Esophagus squamous epithelium (tissue), 5 donors: ENCODE measurements at places on chromosomes 6 and 20.

DNA sequence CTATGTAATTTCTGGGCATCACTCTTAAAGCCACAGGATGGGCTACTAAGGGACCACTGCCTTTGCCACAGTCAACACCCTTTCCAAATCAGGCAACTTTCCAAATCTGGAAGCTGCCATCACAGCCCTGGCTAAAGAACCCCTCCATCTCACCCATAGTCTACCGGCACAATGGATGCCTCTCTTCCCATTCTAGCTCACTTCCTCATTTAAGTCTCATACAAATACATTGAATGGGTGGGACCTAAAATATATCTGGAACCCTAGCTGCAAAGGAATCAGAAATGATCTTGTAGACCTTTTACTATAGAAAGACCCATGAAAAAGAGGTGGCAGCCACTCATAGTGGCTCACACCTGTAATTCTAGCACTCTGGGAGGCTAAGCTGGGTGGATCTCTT lies 3.3 kb upstream of the TREML4 start:
- DNase-seq, result no peak

DNA sequence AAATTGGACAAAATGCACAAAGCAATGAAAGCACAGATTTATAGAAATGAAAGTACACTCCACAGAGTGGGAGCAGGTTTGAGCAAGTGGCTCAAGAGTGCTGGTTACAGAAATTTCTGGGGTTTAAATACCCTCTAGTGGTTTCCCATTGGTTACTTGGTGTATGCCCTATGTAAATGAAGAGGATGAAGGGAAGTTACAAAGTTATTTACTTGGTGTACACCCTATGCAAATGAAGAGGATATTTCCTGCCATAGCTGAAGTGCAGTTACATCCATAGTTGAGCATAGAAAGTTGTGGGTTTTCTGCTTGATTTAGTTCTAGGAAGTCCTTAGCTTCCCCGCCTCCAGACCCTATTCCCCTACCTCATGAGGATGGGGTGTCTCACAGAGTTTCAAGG lies 22.7 kb downstream of the BCAS1 start:
- DNase-seq, result no peak

DNA sequence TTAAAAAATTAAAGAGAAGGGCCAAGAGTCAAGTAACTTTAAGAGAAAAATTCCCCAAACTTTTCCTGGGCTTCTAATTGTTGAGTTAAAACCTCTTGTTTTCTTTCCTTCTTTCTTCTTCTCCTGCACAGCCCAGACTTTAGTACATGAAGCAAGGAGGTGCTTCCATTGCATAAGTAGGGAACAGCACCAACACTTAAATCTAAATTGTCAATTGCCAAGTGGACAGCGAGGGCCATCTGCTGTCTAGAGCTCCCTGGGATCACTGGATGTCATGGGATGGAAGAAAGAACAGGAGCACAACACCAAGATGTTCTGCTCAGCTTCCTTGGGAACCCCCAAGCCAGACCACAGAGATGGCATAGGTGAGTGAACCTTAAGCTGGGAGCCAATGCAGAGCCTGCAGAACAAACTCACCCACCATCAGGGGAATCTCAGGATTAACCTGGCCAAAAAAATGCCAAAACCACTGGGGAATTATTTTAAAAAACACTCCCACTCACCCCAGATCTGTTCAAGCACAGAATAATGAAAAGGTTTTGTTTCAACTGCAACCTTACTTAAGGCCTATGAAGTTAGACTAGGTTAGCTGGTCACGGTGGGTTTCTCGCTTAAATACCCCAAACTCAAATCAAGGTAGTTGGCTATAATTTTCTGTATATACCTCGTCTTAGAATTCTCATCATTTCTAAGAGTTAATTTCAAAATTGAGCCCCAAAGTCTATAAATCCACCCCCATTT lies 67.8 kb downstream of the TNFRSF21 start:
- no peak for DNase-seq

GRCh38 chr6:158801655-158802294 lies 17.4 kb downstream of the EZR start:
- no peak for DNase-seq

DNA sequence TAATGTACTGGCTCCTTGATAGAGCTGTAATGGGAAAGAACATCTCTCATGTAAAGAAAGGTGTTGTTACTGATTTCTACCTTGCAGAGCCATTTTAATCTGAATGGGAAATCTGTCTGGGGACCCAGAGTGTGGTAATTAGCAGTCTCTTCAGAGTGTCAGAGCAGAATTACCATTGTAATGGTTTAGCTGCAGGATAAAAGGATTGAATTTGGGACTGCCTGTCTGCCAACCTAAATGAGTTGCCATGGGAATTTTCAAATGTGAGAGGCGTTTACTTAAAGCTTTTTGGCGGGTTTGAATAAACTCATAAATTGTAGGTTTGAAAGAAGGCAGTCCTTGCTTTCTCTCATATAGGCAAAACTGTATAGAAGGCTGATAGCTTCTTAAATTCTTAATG lies 128.8 kb downstream of the QKI start:
- no peak for DNase-seq

GRCh38 chr20:23632711-23633573 lies 4.8 kb downstream of the CST3 start:
- DNase-seq, result no peak

DNA sequence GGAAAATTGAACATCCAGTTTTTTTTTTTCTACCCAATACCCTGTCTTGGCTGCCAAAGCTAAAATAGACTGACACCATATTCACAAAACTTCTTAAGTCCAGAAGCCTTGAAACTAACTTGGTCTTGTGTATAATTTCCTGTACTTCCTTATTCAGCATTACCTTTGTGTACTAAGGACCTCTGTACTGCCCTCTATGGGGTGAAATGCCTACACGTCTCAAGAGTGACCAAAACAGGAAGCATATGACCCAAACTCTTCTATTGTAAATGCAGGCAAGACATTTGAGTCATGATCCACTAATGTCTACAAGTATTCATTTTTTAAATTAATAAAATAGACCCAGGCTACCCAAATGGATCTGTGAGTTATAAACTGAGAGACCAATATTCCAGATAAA lies 50.4 kb downstream of the HMGCLL1 start:
- no peak for DNase-seq

DNA sequence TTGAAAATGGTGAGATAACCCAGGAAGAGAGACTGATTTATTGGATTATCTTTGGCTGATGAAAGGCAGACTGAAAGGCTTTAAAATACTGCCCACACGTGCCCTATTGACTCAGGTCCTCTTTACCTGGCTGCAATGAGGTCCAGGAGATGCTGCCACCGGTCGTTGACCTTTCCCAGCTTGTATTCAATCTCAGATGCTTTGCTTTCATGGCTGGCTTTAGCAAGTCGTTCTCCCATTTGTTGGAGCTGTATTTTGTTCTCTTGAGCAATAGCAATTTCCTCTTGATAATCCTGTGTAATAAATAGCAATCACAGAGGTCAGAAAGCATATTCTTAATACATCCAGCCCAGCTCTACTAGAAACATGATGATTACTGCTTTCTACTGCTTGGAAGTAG lies 368.8 kb downstream of the ESR1 start:
- no peak for DNase-seq

- no peak for DNase-seq
Measured at GRCh38 chr6:131430531-131430930, 142.5 kb upstream of the ARG1 start.

DNA sequence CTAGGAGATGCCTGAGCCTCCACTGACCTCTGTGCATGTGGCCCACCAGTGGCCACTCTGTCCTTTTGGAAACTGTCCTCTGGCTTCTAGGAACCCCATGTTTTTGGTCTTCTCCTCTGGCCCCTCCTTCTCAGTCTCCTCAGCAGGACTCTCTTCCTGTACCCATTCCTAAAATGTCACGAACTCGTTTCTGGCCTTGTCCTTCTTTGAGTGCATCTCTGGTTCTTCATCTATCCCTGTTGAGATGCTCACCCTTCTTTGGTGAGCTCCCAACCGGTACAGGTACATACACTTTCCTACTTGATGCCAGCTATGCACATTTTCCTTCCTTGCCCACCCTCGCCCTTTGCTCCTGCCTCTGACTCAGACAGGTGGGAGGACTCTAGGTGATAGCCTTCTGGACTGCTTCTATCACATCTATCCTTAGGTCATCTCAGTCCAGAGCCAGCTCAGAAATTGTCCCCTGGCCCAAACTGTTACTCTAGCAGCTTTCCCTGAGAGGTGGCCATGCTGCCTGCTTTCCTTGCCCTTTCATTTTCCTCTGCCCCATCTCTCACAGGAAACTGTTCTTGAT lies 14.8 kb upstream of the NNAT start:
- DNase-seq, result no peak

GRCh38 chr20:38395165-38395564 lies 40.0 kb downstream of the SNHG17 start:
- no peak for DNase-seq

DNA sequence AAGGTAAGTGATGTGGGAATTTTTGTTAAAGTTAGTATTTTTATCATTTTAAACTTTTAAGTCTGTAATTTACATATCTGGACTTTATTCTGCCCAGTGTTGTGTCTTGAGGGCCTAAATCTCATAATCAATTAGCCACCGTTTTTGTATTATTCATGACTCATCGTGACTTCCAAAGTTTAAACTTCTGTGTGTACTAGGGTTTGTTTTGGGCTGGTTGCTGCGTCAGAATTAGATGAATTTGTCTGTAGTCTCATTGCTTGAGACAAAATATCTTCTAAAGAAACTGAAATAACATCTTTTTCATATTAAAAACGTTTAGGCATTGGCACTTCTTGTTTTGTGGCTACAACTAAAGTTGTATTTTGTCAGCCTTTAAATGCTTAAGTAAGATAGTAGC lies 41.3 kb downstream of the CDYL start:
- DNase-seq, result no peak

GRCh38 chr6:92339936-92340640 lies 1079.3 kb downstream of the EPHA7 start:
- no peak for DNase-seq

DNA sequence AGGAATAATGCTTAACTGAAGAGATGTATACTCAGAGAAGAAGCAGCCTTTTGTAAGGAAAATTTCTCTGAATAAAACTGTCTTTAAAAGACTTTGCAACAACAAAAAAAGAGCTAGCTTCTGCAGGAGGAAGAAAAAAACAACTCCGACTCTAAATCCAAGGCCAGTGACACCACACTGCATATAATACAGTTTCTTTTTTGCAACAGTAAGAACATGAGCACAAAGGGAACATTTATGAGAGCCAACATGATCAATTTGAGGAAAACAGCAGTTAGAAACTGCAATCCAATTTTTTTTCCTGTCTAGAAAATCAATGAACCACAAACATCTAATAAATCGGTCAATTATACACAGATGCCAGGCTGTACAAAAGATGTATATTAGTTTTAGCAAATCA lies 42.9 kb upstream of the UST start:
- no peak for DNase-seq

GRCh38 chr6:109762769-109763441 lies 71.8 kb downstream of the FIG4 start:
- no peak for DNase-seq

GRCh38 chr6:106128981-106129781 lies 43.0 kb downstream of the PRDM1 start:
- no peak for DNase-seq

DNA sequence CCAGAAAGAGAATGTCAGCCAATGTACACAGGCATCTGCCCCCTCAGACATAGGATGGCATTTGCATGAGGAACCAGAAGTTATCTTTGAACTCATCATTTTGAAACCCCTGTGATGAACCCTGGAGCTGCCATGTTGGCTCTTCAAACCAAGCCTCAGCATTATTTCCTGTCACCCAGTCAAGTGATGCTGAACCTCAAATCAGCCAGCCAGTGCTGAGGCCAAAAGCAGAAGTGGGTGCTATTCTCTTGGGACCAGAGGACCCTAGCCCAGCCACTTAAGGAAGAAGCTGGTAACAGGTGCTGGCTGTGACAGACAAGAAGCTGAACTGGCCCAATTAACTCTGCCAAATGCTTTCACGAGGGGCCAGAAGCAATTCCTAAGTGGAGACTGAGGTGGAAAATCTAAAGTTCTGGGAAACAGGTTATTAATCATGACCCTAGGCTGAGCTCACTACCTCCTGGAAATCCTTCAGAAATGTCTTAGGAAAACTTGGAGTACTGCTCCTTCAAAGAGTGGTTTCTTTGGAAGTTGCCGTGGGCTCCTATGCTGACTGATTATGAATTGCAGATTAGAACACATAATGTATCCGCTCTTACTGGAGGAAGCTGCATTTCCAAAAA lies 4.0 kb downstream of the PKIG start:
- DNase-seq, result no peak

GRCh38 chr6:33008944-33009861 lies at the start of gene HLA-DOA:
HLA-DOA (minus strand) TSS chr6:33009591.
- DNase-seq, result no peak

DNA sequence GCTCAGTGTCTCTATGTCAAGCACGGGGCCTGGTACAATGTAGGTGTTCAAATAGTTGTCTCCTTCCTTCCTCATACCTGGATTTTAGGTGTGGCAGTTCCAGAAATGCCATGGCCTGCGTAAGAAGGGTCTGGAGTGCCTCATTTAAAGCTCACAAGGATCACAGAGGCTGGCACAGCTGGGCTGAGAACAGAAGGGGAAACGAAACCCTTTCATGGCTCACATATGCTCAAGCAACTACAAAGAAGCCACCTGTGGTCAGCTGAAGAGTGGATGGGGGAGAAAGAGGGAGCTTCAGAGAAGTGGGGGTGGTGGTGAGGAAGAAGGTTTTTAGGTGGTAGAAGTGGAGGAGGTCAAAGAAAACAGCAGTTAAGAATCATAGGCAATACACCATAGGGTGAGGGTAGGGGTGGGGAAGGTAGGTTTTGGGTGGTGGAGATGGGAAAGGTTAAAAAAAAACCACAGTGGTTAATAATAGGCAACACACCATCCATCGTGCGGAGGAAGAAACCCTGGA lies 17.0 kb upstream of the TOP1 start:
- DNase-seq, result no peak

- no peak for DNase-seq
Measured at GRCh38 chr20:19770375-19770774, 12.3 kb downstream of the RIN2 start.
